Gastroesophageal sphincter (tissue), 4 donors: ENCODE measurements at places on chromosomes 1 and 21.

GRCh38 chr1:210440081-210440480 lies 111.4 kb downstream of the HHAT start:
- ATAC-seq: no peak

GRCh38 chr1:167784876-167785550 lies 63.2 kb downstream of the MPZL1 start:
- no peak for ATAC-seq

GRCh38 chr1:96721053-96721415 lies 550 bp upstream of the PTBP2 start:
- ATAC-seq: peak; percentile 9

- no peak for ATAC-seq
Observed at GRCh38 chr1:88013485-88013884, 670.6 kb upstream of the PKN2 start.

GRCh38 chr1:26858891-26859640 lies 3.9 kb upstream of the SFN start:
- no peak for ATAC-seq

GRCh38 chr1:170215072-170215885 lies 69.5 kb downstream of the NTMT2 start:
- ATAC-seq: peak; percentile 66
